ENCODE measurements at places on chromosomes 7 and 10.

DNA sequence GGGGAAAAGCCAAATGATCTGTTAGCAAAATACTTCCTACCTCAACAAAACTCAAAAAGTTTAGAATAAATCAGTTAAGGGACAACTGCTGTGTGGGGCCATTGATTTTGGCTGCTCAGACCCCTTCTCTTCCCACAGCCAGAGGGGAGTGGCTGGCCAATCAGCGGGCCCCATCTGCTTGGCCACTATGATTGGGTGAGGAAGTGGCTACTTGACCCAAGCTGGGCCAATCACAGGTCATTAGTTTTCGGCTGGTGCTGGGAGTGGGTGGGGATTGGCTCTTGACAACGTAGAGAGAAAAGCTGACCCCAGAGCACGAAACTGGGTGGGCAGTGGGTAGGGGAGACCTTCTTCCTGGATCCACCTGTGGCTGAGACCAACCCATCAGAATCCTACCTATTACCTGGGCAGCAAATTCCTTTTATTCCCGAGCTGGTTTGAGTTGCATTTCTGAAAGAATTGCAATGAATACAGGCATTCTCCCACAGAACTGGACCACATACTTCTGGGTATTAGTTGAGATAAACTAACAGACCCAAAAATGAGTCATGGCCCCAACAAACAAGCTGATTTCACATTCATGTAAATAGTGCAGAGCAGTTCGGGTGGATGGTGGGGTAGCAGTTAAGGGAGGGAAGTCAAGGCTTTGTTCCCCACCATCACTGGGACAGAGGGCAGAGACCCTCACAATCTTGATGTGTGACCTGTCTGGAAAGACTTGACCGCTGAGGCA lies 35.6 kb upstream of the HMX3 start:
- no peak overlapping the region for H3K4me3 ChIP-seq
- no peaks in the 10 kb centered on the region for H3K36me3 ChIP-seq
- no peaks in the 10 kb centered on the region for H3K27me3 ChIP-seq
- H3K4me1 ChIP-seq, result no peaks in the 10 kb centered on the region

GRCh38 chr7:39360766-39361165 lies 205.4 kb upstream of the YAE1 start:
- no peak for DNase-seq
- H3K4me3 ChIP-seq, result no peak overlapping the region
- no peaks in the 10 kb centered on the region for H3K36me3 ChIP-seq
- no peaks in the 10 kb centered on the region for H3K27me3 ChIP-seq

DNA sequence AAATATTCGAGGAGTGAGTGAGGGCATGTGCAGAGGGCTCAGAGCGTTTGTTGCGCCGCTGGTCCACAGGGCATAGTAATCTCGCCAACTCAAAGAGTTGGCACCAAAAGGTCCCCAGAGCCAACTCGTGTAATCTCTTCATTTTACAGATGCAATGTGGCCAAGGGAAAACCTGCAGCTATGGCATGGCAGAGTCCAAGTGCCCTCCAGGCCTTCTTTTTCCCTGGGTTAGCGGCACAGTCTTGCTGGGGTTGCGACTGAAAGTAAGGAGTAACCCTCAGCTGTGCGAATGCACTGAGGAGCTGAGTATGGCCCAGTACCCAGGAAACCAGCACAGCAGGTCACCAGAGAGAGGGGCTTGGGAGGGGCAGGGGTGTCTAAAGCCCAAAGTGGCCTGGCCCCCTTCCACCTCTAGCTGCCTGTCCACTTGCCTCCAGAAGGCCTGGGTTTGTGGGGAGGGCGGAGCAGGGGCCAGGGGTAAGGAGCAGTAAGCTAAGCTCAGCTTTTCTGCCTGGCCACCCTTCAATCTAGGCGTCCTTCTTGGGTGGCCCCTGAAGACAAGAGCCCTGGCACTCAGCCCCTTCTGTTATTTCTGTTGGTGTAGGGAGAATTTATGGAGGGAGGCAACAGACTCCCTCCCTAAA lies 3.3 kb upstream of the GAD2 start:
- peaks cover 9% of the 10 kb centered on the region for H3K4me1 ChIP-seq
- H3K36me3 ChIP-seq, result no peaks in the 10 kb centered on the region

DNA sequence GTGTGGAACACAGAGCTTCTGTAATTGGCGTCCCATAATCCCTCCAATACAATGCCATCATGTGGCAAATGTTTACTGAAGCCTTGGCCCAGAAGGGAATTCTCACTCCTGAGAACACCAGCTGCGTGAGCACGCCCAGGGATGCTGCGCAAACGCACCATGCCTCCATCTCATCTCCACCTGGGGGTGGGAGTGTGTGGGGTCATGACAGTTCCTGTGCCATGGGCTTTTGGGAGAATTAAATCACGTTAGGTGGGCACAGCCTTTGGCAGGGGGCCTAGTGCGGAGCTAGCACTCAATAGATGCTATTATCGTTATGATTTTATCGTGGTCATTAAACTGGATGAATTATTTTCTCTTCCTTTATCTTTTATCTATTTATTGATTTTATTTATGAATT lies 15.8 kb downstream of the WDFY4 start:
- H3K27me3 ChIP-seq, result no peaks in the 10 kb centered on the region
- no peak overlapping the region for H3K4me3 ChIP-seq
- DNase-seq, result no peak
- peaks cover 5% of the 10 kb centered on the region for H3K4me1 ChIP-seq
- no peak overlapping the region for H3K27ac ChIP-seq
- no peaks in the 10 kb centered on the region for H3K36me3 ChIP-seq

DNA sequence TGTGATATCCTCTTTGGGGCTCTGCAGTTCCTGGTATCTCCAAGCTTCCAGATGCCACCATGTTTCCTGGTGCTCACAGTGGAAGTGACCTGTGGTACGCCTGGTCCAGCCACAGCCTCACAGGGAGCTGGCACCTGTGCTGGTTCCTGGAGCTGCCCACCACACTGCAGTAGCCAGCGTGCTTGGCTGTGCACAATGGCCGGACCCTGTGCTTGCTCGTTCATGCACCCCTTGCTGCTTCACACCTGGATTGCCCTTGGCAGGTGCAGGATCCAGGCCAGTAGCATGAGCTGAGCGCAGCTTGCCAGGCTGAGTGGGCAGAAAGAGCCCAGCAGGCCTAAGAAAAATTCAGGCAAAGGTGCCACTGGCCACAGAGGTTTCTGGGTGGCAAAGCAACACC lies 11.4 kb upstream of the ECHDC3 start:
- H3K27me3 ChIP-seq, result peaks cover 6% of the 10 kb centered on the region
- H3K27ac ChIP-seq, result no peak overlapping the region
- H3K4me1 ChIP-seq, result no peaks in the 10 kb centered on the region
- no peak overlapping the region for H3K4me3 ChIP-seq

GRCh38 chr7:134307320-134307719 lies 9.4 kb downstream of the SLC35B4 start:
- H3K4me1 ChIP-seq, result peaks cover 1% of the 10 kb centered on the region
- no peak for DNase-seq
- H3K27ac ChIP-seq, result no peak overlapping the region
- no peak overlapping the region for H3K4me3 ChIP-seq
- H3K27me3 ChIP-seq, result no peaks in the 10 kb centered on the region
- peaks cover 12% of the 10 kb centered on the region for H3K36me3 ChIP-seq

DNA sequence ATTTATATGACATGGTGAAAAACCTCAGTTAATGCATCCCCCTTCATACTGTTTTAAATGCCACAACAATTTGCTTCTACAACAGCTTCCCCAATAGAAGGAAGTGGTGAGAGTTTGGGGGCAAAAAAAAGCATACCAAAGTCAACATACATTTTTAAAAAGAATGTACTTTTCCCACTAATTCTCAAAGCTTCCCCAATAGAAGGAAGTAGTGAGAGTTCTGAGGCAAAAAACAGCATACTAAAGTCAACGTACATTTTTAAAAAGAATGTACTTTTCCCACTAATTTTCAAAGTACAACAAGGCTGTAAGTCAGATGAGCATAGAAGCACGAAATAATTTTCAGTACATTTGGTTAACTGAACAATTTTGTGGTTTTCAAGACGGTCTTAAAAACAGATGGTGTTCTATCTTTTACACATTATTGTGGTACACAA lies 24.0 kb downstream of the WASL start:
- no peak overlapping the region for H3K27ac ChIP-seq
- H3K27me3 ChIP-seq, result no peaks in the 10 kb centered on the region
- peaks cover 9% of the 10 kb centered on the region for H3K36me3 ChIP-seq
- H3K4me3 ChIP-seq, result no peak overlapping the region

DNA sequence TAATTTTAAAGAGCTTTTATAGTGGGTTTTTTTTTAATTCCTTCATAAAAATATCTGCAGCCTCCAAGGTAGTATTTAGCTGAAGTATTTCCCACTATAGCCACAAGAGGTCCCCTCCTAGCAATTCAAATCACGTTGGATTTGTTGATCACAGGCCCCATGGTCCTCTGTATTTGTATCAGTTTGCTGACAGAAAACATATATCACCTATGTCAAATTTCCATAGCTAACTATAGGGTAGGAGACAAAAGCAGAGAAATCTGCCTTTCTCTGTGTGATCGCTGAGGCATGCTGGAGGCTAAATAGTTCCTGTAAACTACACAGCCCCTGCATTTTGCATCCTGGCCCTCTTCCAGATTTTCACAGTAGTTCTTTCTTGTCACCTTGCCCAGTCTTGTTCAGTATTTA lies 1.7 kb upstream of the CTNNA3 start:
- peaks cover 3% of the 10 kb centered on the region for H3K4me1 ChIP-seq
- H3K36me3 ChIP-seq, result no peaks in the 10 kb centered on the region

GRCh38 chr10:61068471-61068870 lies 124.5 kb upstream of the RHOBTB1 start:
- H3K27ac ChIP-seq, result no peak overlapping the region
- DNase-seq, result no peak
- H3K27me3 ChIP-seq, result no peaks in the 10 kb centered on the region

GRCh38 chr10:43964486-43964885 lies 315.8 kb upstream of the ZNF32 start:
- H3K27me3 ChIP-seq, result peaks cover 27% of the 10 kb centered on the region
- no peak overlapping the region for H3K27ac ChIP-seq
- H3K4me1 ChIP-seq, result peaks cover 3% of the 10 kb centered on the region
- DNase-seq, result no peak
- no peaks in the 10 kb centered on the region for H3K36me3 ChIP-seq
- no peak overlapping the region for H3K4me3 ChIP-seq

- H3K4me1 ChIP-seq, result peaks cover 84% of the 10 kb centered on the region
- H3K4me3 ChIP-seq, result peak overlapping the region; percentile 69
- H3K27ac ChIP-seq, result peak overlapping the region; percentile 79
- no peaks in the 10 kb centered on the region for H3K27me3 ChIP-seq
These were observed 209.4 kb upstream of the KLF14 start for GRCh38 chr7:130943336-130943901.

GRCh38 chr7:22662036-22662435 lies 65.0 kb upstream of the IL6 start:
- H3K27ac ChIP-seq, result no peak overlapping the region
- H3K36me3 ChIP-seq, result peaks cover 4% of the 10 kb centered on the region
- no peak for DNase-seq
- H3K4me1 ChIP-seq, result peaks cover 48% of the 10 kb centered on the region

- H3K27ac ChIP-seq, result no peak overlapping the region
- no peak for DNase-seq
- H3K36me3 ChIP-seq, result no peaks in the 10 kb centered on the region
These were observed 337.0 kb upstream of the PRKCQ start for GRCh38 chr10:6917125-6917524.

- H3K27me3 ChIP-seq, result peaks cover 49% of the 10 kb centered on the region
- no peak for DNase-seq
- H3K27ac ChIP-seq, result no peak overlapping the region
- H3K36me3 ChIP-seq, result no peaks in the 10 kb centered on the region
- no peak overlapping the region for H3K4me3 ChIP-seq
These were observed 88.3 kb downstream of the CHN2 start for GRCh38 chr7:29282819-29283414.

GRCh38 chr7:155188357-155188756 lies 109.3 kb upstream of the INSIG1 start:
- no peaks in the 10 kb centered on the region for H3K27me3 ChIP-seq
- peaks cover 30% of the 10 kb centered on the region for H3K4me1 ChIP-seq
- no peak overlapping the region for H3K4me3 ChIP-seq

GRCh38 chr7:2687881-2688318 lies at the start of gene AMZ1:
Gene AMZ1, plus strand, starts transcription at chr7:2688202. Its CDS starts 12,250 bp downstream, at chr7:2700452.
- H3K4me1 ChIP-seq, result peaks cover 12% of the 10 kb centered on the region
- peak within 1 kb of the TSS; percentile 64 for H3K4me3 ChIP-seq
- no peak for DNase-seq
- peaks cover 46% of the 10 kb centered on the region for H3K27me3 ChIP-seq
- no peak within 1 kb of the TSS for H3K27ac ChIP-seq

DNA sequence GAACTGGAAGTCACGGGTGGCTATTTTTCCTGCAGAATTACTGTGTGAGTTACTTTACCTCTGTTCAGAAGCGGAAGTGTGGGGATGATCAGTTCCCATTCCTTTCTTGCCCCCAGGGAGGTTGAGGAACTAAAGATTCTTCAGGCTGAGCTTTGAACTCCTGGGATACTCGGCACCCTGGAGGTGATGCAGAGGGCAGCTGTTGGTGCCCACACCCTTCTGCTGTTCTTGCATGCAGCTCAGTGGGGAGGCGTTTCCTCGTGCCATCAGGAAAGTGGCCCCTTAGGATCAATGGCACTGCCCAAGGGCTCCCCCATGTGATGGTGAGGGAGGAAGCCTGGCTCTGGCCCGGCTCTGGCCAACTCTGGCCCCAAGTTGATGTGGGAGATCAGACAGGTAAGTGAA lies 44.7 kb upstream of the MXI1 start:
- DNase-seq, result no peak
- H3K4me1 ChIP-seq, result peaks cover 7% of the 10 kb centered on the region
- peaks cover 82% of the 10 kb centered on the region for H3K27me3 ChIP-seq
- H3K27ac ChIP-seq, result no peak overlapping the region
- H3K4me3 ChIP-seq, result no peak overlapping the region

GRCh38 chr7:147465223-147465622 lies 1125.3 kb upstream of the C7orf33 start:
- no peaks in the 10 kb centered on the region for H3K36me3 ChIP-seq
- no peak overlapping the region for H3K27ac ChIP-seq
- H3K4me1 ChIP-seq, result no peaks in the 10 kb centered on the region
- no peak for DNase-seq
- no peak overlapping the region for H3K4me3 ChIP-seq

DNA sequence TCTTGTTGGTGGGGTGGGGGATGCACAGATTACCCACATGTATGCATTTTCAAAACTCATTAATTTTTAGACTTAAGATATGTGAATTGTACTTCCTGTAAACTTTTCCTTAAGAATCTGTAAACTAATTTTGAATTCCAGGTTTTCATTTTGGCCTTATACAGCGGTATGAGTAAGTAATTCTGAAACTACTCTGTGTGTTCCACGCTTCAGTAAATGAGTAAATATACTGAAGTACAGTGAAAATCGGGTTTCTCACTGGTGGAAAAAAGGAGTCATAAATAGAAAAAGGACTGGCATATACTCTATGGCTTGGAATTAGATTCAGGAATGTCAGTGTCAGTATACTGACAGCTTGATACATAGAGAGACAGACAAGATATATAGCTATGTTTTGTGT lies 72.8 kb downstream of the CTTNBP2 start:
- H3K4me3 ChIP-seq, result no peak overlapping the region
- no peaks in the 10 kb centered on the region for H3K36me3 ChIP-seq
- no peaks in the 10 kb centered on the region for H3K4me1 ChIP-seq
- H3K27ac ChIP-seq, result no peak overlapping the region

- H3K36me3 ChIP-seq, result no peaks in the 10 kb centered on the region
- no peak for DNase-seq
- no peak overlapping the region for H3K27ac ChIP-seq
- peaks cover 43% of the 10 kb centered on the region for H3K27me3 ChIP-seq
These were observed 16.9 kb upstream of the RHOBTB1 start for GRCh38 chr10:60960913-60961312.

Measured in T-helper 2 cell treated with Interferon-gamma antibody and Interleukin-4, amounts not matched to agents 5 μg/mL and 100 μg/mL, for 36 hours (primary cell).